ENCODE measurements at places on chromosomes 4 and X. TPM values are rescaled to one million over a fixed set of nuclear protein-coding genes. Genes with fewer than 3 reads are reported as not detected.
A peak's percentile ranks its signal among the peaks of the same experiment; 100 is the strongest.

The GYPB gene
- not detected for total RNA-seq

The SPANXC gene
- total RNA-seq = not detected

The HTR2C gene
- total RNA-seq = not detected

The ADGRA3 gene
- 0.20 TPM for total RNA-seq

DNA sequence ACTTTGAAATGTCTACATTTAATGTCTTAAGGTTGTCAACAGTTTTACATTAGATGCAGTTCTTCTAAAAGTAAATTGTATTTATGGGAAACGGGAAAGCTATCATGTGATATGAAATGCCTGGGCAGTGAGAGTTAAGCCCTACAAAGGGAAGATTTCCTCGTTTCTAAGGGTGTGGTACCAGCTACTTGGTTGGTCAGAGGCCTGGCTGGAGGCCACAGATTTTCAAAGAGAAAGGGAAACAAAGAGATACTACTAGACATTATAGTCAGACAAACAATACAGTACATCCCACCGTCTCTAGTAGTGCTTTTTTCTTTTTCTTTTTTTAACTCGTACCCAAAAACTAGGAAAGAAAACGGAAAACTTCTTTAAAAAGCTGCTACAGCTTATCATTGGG lies 467.8 kb downstream of the PCDH7 start:
- no peaks in the 10 kb centered on the region for H3K27me3 ChIP-seq
- H3K4me1 ChIP-seq = no peaks in the 10 kb centered on the region
- H3K4me3 ChIP-seq = no peak overlapping the region
- no peaks in the 10 kb centered on the region for H3K36me3 ChIP-seq
- H3K27ac ChIP-seq = no peak overlapping the region

GRCh38 chrX:47706575-47706974 lies 47.6 kb upstream of the UXT start:
- no peak overlapping the region for H3K4me3 ChIP-seq
- no peak overlapping the region for H3K27ac ChIP-seq
- H3K27me3 ChIP-seq = no peaks in the 10 kb centered on the region
- H3K36me3 ChIP-seq = no peaks in the 10 kb centered on the region

DNA sequence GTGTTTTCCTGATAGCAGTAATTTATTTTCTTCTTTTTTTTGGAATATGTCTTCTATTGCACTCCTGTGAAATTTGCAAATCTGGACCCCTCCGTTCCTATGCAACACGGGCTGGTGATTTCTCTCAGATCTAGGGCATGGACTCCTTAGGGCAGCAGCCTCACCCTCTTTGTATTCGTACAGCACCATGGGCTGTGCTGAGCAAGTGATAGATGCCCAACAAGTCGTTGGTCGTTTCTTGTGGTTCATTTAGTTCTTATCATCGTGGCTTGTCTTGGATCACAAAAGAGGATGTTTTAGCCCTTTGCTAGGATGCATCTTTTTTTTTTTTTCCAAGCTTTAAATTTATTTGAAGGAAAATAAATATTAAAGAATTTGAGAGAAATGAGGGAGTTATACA lies 82.1 kb downstream of the ARHGAP10 start:
- H3K27ac ChIP-seq = no peak overlapping the region
- DNase-seq = no peak
- H3K4me1 ChIP-seq = peaks cover 13% of the 10 kb centered on the region
- H3K36me3 ChIP-seq = no peaks in the 10 kb centered on the region
- H3K27me3 ChIP-seq = no peaks in the 10 kb centered on the region
- H3K4me3 ChIP-seq = no peak overlapping the region

DNA sequence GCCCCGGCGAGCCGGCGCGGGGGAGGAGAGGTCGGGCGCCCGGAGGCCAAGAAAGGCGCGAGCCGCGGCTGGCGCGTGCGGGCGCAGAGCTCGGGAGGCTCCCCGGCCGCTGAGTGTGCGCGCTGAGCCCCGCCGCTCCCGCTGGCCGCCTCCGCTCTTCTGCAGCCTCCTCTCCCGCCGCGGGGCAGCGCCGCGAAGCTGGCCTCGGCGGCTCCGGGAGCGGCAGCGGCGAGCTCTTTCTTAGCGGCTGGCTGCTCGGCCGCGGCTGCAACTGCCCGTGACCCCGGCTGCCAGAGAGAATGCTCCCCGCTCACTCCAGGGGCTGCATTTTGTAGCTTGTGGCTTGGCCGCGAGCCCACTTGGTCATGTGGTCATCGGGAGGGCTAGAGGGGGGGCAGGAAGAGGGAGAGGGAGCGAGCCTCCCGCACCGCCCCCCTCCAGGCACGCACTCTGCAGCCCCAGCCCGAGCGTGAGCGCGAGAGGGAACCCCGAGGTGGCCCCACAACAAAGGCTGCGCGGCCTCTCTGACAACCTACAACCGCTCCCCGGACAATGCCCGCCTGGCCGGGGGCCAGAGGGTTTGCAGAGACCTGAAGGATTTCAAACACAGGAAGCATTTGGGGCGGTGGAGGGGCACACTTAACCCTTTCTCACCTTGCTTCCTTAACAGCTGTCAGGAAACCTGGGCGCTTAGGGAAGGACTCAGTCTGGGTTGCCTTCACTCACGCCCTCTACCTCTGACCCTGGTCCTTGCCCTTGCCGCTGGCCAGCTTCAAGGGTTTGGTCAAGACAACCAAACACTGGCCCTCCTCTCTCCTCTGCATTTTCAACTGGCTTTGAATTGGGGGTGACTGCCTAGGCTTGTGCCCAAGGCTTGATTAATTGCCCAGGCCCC lies at the start of gene APLN:
Gene APLN, minus strand, starts transcription at position 305 of the 895 bp plus-strand sequence. CDS start 326 bp downstream, outside the sequence.
- no peak within 1 kb of the TSS for H3K27ac ChIP-seq
- no peak for DNase-seq
- no peak within 1 kb of the TSS for H3K4me3 ChIP-seq
- H3K4me1 ChIP-seq = peaks cover 10% of the 10 kb centered on the region

DNA sequence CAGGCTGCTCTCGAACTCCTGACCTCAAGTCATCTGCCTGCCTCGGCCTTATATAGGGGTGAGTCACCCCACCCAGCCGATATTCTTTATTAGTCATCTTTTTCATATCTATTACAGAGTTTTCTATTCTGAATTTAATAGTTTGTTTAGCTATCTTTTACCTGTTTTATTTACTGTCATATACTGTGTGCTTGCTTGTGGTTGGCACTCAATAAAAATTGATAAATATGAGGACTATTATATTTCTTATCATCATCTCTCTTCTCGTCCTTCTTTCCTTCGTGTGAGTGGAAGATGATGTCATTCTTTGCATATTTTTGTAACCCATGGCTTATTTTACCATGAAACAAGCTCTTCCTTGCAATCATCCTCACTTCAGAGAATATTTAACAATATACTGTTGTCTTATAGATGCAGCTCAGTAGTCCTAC lies 265.5 kb downstream of the ARHGAP24 start:
- H3K27ac ChIP-seq = no peak overlapping the region
- no peaks in the 10 kb centered on the region for H3K27me3 ChIP-seq
- H3K4me1 ChIP-seq = no peaks in the 10 kb centered on the region
- H3K36me3 ChIP-seq = no peaks in the 10 kb centered on the region
- DNase-seq = no peak

GRCh38 chrX:19344661-19345060 lies 934 bp downstream of the PDHA1 start:
- peaks cover 1% of the 10 kb centered on the region for H3K36me3 ChIP-seq
- peak overlapping the region; percentile 83 for H3K27ac ChIP-seq
- DNase-seq = no peak
- H3K27me3 ChIP-seq = no peaks in the 10 kb centered on the region
- peaks cover 19% of the 10 kb centered on the region for H3K4me1 ChIP-seq

DNA sequence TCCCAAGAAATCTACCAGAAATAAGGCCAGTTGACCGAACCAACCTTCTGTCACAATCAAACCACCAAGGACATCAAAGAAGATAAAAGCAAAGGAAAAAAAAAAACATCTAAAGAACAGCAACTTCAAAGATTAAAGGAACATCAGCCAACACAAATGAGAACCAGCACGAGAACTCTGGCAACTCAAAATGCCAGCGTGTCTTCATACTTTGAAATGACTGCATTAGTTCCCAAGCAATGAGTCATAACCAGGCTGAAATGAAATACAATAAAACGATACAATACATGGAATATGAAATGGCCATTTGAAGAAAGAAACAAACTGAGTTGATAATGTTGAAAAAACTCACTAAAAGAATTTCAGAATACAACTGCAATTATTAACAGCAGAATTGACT lies 611.6 kb upstream of the GRIA3 start:
- no peaks in the 10 kb centered on the region for H3K36me3 ChIP-seq
- H3K27ac ChIP-seq = no peak overlapping the region
- H3K4me1 ChIP-seq = no peaks in the 10 kb centered on the region
- no peak overlapping the region for H3K4me3 ChIP-seq

DNA sequence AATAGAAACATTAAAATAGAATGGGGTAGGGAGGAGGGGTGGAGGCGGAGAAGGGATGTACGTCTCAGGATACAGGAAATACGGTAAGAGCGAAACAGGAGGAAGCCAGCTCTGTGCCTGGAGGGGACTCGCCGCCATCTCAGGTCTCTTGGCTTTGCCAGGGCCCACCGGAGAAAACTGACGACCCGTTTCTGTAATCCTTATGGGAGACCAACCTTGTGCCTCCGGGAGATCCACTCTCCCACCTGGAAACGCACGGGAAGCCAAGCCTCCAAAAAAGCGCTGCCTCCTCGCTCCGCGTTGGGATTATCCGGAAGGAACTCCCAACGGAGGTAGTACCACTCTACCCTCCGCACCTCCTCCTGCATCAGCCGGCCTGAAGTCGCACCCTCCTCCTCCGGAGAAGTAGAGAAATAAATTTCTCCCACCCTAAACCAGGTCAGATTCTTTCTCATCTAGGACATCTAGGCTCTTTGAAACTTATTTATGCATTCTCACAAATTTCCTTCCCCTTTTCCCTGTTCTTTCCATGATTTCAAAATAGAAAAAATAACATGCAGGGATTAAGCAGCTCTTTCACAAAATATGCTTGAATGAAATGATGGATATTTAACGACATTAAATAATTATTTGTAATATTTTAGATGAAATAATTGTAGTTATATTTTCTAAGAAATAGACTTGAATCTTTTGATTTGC lies at the start of gene NBDY:
Gene NBDY, plus strand, starts transcription at position 92 of the 699 bp plus-strand sequence. Its CDS starts 111 bp downstream, at position 203.
- H3K36me3 ChIP-seq = no peaks in the 10 kb centered on the region
- DNase-seq = peak; percentile 53
- H3K4me3 ChIP-seq = peak within 1 kb of the TSS; percentile 76
- no peaks in the 10 kb centered on the region for H3K27me3 ChIP-seq

DNA sequence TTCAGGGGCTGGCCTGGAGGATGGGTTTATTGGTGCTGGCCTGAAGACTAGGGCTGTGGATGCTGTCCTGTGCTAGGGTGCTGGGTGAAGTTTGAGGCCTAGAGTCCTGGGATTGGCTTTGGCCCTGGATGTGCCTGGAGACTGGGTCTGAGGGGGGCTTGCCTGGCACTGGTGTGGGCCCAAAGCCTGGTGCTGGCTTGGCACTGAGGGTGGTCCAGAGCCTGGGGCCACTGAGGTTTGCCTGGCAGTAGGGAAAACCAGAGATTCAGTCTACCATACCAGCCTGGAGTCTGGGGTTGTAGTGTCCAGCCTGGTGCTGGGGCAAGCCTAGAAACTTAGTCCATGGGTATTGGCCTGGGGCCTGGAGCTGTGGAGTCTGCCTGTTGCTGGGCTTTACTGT lies 16.6 kb downstream of the BMP15 start:
- H3K27me3 ChIP-seq = no peaks in the 10 kb centered on the region
- H3K4me1 ChIP-seq = no peaks in the 10 kb centered on the region
- DNase-seq = no peak
- H3K4me3 ChIP-seq = no peak overlapping the region
- H3K27ac ChIP-seq = no peak overlapping the region
